ENCODE measurements at places on chromosomes 1 and 21.

DNA sequence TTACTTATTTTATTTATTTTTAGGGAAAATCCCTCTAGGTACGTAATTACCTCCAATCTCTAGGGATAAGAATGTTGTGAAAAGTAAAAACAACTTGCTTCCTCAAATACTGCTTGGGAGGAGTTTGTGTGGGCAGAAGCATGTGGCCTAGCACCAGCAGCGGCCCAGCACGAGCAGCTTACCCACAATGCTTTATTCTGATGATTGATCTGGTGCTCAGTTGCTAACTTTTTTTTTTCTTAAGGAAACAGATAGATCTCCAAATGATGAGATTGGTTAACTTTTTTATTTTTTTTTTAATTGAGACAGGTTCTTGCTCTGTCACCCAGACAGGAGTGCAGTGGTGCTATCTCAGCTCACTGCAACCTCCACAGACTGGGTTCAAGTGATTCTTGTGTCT, 4.2 kb downstream of the CLIC6 start:
- DNase-seq = no peak

DNA sequence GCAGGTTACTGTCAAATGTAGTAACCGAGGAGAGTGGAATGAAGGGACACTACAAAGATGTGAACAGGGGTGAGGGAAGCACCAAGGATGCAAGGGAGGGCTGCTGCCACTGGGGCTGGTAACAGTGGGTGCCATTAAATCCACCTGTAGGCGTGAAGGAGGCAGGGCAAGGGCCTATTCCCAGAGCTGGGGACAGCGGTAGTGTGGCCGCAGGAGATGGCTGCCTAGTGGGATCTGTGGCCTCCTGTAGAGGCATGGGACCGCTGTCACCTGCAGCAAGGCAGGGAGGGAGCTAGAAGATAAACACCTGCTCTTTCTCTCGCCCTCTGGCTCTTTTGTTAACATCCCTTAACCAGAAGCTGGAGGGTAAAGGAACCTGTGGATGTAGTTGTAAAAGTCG, 80.5 kb upstream of the CNIH3 start:
- no peak for DNase-seq

DNA sequence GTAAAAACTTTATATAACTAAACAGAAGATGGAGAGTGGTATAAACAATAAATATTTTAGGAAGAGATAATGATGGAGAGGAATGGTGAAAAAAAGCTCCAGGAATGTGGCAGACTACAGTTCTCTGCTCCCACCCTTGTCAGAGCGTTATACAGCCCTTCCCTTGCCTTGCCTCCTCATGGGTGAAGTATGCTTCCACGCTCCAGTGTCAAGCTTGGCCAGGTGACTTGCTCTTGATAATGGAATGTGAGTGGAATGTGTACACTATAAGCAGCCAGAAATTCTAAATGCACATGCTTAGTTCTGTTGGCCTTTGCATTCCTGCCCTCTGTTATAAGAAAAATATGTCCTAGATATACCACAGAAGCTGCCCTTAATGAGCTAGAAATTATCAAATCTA, 24.7 kb upstream of the POGK start:
- no peak for DNase-seq

- no peak for DNase-seq
These were observed 8.7 kb downstream of the C1orf174 start for GRCh38 chr1:3891329-3891865.

GRCh38 chr1:175185903-175186302, 6.7 kb downstream of the KIAA0040 start:
- DNase-seq = no peak

DNA sequence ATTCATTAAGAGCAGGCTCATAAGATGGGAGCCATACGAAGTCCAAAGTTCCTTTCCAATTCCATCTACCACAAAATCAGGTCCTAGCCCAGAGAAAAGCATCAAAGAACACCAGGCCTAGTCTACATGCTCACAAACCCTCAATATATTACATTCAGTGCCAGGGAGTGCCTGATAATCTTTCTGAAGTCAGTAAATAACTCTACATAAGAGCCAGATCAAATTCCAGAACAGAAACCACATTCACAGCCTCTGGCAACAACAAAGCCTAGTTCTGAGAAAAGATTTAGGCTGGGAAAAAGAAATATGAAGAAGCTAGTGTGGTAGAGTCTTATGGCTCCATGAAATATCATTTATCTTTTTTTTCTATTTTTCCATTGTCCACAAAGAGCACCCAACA, 40.5 kb upstream of the RBBP5 start:
- no peak for DNase-seq

GRCh38 chr1:30416221-30416820, 307.1 kb downstream of the MATN1 start:
- no peak for DNase-seq

GRCh38 chr1:97254731-97255463, 533.3 kb downstream of the PTBP2 start:
- no peak for DNase-seq

DNA sequence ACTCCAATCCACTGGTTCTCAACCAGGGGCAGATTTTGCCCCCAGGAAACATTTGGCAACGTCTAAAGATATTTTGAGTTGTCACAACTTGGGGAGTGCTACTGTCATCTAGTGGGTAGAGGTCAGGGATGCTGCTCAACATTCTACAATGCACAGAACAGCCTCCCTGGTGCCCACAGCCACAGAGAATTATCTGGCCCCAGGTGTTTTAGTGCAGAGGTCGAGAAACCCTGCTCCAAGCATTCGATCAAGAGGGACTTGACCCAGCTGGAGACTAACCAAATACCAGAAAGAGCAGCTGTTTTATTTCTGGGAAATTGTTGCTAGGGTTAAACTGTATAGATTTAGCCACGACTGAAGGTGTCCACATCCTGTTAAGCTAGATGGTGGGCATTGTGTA, 19.2 kb downstream of the CD247 start:
- no peak for DNase-seq

DNA sequence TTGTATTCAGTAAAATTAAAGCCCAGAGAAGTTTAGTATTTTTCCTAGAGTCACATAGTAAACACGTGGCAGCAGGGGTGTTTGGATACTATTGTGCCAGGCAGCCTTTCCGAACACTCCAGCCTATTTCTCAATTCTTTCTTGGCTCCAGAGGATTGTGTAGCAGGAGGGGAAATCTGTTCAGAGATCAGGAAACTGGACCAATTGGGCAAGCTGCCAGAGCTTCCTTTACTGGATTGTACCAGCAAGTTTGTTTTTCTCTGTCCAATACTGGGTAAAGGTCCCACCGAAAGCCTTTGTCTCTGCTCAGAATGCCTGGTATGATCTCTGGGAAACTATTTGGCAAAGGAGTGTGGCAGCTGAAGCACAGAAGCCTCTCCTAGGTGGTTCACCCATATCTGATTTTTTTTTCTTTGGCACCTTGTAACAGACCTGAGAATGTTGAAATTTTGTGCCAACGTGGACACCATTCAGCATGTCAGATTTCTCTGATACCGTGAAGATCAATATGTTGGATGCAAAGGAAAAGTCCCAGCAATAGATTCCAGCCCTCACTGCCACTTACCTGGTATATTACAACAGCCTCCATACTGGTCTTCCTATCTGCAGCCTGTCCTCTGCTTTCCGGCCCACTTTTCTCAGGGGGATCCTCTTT, 126.2 kb downstream of the FGGY start:
- DNase-seq = no peak
